ENCODE measurements at places on chromosomes 2 and 18. TPM values are rescaled to one million over a fixed set of nuclear protein-coding genes. Genes with fewer than 3 reads are reported as not detected.

LINC00305 gene
- not detected for total RNA-seq

C2orf80 gene
- total RNA-seq = not detected

UGT1A5 gene
- 24.2 TPM for total RNA-seq

LRRC30 gene
- total RNA-seq = not detected

TMEM127 gene
- total RNA-seq = 25.6 TPM

DNA sequence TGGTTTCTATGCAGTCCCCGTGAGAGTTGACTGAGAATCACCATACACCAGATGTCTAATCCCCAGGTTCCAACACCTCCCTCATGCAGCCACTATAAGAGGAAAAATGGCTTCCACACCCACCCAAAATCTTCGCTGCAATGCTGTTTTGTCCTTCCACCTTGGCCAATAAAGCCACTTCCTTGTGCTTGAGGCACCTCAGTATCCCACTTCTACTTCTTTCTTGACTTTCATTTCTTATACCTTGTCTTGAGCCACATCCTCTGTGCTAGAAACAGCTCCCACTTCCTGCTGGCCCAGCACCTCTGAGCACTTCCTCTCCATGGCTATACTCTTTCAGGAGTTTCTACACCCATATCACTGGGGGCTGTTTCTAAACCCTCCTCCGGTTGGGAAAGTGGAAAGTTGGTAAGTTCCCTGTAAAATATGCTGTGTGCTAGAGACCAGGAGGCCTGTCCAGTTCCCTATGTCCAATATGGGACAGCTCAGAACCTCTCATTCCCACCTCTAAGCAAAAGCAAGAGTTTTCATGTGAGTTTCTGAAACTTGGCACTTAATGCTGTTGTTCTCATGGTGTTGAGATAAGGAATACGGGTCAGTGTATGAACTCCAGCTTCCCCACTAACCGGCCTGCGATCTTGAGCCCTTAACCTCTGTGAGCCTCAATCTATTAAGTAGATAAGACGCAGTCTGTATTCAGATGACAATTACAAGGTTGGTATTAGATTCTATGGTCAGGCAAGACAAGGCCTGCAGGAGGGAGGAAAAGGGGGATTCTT, 209.1 kb upstream of the ID2 start:
- no peak for DNase-seq
- no peaks in the 10 kb centered on the region for H3K36me3 ChIP-seq
- H3K27me3 ChIP-seq = no peaks in the 10 kb centered on the region
- H3K4me1 ChIP-seq = peaks cover 9% of the 10 kb centered on the region
- H3K27ac ChIP-seq = peak overlapping the region; percentile 27

- no peak overlapping the region for H3K4me3 ChIP-seq
- H3K4me1 ChIP-seq = no peaks in the 10 kb centered on the region
- H3K27ac ChIP-seq = no peak overlapping the region
- DNase-seq = no peak
Observed at GRCh38 chr2:16015903-16016265, 75.5 kb downstream of the MYCN start.

- H3K4me3 ChIP-seq = no peak overlapping the region
- H3K36me3 ChIP-seq = no peaks in the 10 kb centered on the region
- H3K27me3 ChIP-seq = no peaks in the 10 kb centered on the region
- H3K27ac ChIP-seq = no peak overlapping the region
- no peaks in the 10 kb centered on the region for H3K4me1 ChIP-seq
Observed at GRCh38 chr18:9160014-9160413, 23.4 kb downstream of the ANKRD12 start.

- H3K4me3 ChIP-seq = no peak overlapping the region
- DNase-seq = no peak
- peaks cover 2% of the 10 kb centered on the region for H3K36me3 ChIP-seq
- no peaks in the 10 kb centered on the region for H3K27me3 ChIP-seq
Observed at GRCh38 chr2:203346612-203347011, 18.4 kb downstream of the ABI2 start.

DNA sequence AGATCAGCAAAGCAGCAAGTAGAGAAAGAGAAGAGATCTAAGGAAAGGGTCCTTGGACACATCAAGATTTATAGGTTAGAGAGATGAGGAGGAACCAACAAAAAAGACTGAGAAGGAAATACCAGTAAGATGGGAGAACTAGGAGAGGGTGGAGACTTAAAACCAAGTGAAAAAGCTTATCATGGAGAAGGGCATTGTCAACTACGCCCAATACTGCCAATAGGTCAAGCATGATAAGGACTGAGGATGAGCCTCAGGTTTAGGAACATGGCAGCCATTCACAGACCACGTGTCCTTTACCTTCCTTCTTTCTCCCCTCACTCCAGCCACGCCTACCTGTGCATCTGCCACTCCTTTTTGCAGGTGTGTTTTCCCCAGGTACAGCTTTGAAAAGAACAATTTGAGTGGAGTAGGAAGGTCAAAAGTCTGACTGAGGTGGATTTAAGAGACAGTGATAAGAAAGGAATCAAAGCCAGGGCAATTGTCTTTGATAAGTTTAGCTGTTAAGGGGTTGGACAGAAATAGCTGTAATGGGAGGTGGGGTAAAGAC, 238.7 kb downstream of the STK39 start:
- no peaks in the 10 kb centered on the region for H3K36me3 ChIP-seq
- no peak for DNase-seq
- no peaks in the 10 kb centered on the region for H3K27me3 ChIP-seq
- no peak overlapping the region for H3K27ac ChIP-seq

GRCh38 chr18:50722311-50722710, 97.5 kb downstream of the MRO start:
- H3K27ac ChIP-seq = no peak overlapping the region
- no peaks in the 10 kb centered on the region for H3K27me3 ChIP-seq
- H3K36me3 ChIP-seq = no peaks in the 10 kb centered on the region
- DNase-seq = no peak

- no peak overlapping the region for H3K4me3 ChIP-seq
- H3K27ac ChIP-seq = no peak overlapping the region
- DNase-seq = no peak
- H3K27me3 ChIP-seq = no peaks in the 10 kb centered on the region
- no peaks in the 10 kb centered on the region for H3K4me1 ChIP-seq
- no peaks in the 10 kb centered on the region for H3K36me3 ChIP-seq
Observed at GRCh38 chr18:77397617-77398016, 148.0 kb downstream of the GALR1 start.

DNA sequence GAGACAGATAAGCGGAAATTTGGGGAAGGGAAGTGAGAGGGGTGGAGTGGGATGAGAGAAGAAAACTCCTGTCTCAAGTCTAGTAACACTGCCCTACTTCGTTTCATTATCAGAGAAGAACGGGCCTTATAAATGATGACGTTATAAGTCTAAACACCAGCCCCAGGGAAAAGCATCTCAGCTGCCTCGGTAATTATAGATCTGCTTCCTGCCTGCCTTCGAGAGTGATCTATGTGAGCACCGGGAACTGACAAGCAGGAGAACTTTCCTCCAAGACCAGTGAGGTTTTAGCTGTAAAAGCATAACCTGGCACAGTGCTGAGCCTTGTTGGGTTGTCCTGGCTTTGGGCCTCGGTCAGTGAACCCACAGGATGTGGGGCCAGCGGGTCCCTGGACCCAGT, 227.9 kb upstream of the SIX2 start:
- no peaks in the 10 kb centered on the region for H3K4me1 ChIP-seq
- H3K27ac ChIP-seq = no peak overlapping the region
- no peak for DNase-seq
- H3K36me3 ChIP-seq = no peaks in the 10 kb centered on the region

- no peaks in the 10 kb centered on the region for H3K36me3 ChIP-seq
- peak overlapping the region; percentile 22 for H3K27ac ChIP-seq
- no peak overlapping the region for H3K4me3 ChIP-seq
- peak; percentile 56 for DNase-seq
Observed at GRCh38 chr2:240622531-240623235, 2.6 kb upstream of the GPR35 start.

Measured in Peyer's patch (tissue), 4 donors.